ENCODE measurements at places on chromosomes 3 and 15.

DNA sequence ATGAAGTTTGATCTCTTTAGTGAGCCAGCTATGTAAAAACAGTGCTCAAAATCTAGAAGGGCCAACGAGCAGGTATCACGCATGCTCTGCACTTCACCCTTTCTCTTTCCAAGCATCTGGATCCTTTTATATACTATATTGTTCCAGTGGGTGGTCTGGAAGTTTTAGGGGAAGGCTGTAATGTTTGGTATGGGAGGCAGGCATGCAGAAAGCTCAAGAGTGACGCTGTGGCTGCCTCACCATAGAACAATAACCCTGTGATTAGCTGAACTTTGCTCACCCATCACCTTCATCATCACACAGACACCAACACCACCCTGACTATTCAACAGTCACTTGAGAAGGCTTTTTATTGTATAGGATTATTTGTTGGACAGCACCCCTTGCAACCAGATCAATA is 81.6 kb downstream of the FBN1 start:
- no peak for DNase-seq

DNA sequence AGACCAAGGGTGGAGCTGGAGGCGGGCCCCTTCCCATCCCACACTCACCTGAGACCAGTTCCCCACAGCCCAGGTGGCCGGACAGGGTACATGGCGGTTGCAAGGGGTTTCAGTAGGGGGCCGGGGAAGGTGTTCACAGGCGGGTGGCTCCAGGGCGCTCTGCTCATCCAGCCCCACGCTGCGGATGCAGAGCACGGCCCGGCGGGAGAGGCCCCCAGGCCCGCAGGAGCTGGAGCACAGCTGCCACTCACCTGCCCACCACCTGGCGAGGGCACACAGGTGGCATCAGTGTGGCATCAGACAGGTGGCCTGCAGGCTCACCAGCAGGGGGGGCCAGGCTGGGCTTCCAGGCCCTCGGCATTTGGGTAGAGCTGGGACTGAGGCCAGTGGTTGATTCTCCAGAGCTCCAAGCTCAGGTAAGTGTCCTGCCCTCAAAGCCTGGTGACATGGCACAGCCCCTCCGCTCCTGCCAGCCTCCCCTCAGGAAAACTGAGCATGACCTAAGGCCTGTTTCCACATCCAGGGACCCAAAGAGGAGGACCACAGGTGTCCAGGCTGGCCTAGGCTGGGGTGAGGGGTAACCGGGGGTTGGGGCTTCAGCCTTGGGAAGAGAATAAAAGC is 43.8 kb downstream of the ADAMTS7 start:
- no peak for DNase-seq

DNA sequence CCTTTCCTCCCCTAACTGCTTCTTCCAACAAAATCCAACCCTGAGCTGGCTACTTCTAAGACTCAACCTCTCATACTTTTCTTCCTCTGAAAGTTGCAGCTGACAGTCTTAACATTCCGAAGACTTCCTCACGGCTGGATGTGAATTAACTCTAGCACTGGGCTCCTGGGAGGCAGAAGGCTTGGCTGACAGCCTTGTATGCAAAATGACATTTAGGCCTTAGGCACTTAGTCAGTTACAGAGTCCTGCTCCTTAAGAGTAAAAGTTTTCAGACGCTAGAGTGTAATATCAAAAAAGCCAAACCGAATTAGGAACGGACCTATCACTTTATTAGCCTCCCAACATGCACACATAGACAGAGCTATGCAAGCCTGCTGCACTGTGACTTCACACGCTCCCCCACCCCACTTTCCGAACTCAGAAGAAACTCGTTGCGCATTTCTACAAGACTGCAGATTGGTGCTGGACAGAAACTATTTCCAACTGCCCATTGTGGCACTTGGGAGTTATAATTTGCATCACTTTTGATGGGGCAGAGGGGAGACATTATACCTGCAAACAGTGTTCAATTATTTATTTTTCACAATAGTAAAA is 15.5 kb upstream of the ANXA2 start:
- no peak for DNase-seq

- DNase-seq = peak; percentile 46
Observed at GRCh38 chr3:23805633-23806533, at the start of gene UBE2E1. Gene UBE2E1 (plus strand): TSS chr3:23805955. CDS start chr3:23807270, 1,315 bp downstream.

DNA sequence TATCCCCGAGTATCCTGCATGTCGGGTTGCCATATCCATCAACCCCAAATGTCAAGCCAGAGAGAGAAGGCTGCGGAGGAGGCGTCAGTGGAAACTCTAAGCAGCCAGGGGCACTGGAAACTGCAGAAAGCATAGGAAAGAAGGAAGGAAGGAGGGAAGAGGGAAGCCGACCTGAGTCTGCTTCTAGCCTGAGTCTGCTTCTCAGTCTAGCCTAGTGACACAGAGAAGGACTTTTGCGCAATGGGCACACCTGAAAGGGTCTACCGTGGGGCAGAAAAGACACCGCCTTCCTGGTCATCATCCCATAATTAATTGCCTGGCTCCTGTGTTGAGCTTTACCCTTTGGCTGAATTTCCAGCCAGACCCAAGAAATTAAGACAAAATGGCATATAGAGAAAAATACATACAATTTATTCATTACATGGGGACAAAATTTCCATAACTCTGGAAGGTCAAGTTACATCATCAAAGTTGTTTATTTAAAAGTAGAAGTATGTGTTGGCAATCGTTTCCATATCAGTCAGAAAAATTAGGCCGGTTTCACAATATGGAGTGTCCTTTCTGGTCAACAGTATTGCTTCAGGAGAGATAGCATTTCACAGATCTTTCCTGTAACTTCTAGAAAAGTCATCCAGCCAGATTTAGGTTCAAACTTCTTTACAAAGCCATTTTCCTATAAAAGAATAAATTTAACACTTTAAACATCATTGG is 10.3 kb downstream of the BCL2A1 start:
- DNase-seq = no peak

- DNase-seq = no peak
Observed at GRCh38 chr3:182909318-182910040, 70.9 kb downstream of the DCUN1D1 start.

GRCh38 chr3:13296662-13297061 is 123.5 kb downstream of the NUP210 start:
- DNase-seq = no peak

Measured in NCI-H226 (cell line).